Cardiac septum (tissue), 1 donor: ENCODE measurements at places on chromosomes 4 and X. TPM values are rescaled to one million over a fixed set of nuclear protein-coding genes. Genes with fewer than 3 reads are reported as not detected.

DNA sequence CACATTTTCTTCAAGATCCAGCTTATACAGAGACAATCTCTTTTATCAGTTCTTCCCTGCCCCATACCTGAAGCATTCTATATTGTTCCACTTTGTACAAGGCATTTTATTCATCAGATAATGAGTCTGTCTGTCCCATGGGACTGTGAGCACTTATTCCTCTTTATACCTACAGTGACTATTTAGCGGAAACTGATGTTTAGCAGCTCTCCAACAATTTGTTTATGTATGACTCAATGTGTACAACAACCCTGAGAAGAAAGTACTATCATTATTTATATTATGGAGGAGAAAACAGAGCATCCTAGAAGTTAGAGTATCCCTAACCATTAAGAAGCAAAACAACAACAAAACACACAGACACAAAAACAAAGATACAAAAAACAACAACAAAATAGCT, 306.5 kb downstream of the PRDM5 start:
- no peak for DNase-seq

DNA sequence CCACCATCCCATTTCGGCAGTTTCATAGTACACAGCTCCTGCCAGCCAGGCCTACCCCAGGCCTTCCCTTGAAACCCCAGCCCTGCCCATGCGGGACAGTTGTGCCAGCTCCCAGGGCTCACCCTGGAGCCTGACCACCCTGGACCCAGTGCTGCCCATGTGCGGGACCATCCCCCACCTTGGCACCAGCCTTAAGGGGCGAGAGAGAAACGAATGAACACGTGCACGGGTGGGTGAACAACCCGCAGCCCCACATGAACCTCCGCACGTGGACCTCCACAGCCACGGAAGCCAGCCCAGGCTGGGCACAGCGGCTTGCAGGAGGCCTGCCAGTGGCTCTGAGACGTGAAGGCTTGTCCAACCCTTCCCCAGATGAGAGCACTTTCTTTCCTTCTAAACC, 76.0 kb upstream of the MXD4 start:
- peak; percentile 72 for DNase-seq

- DNase-seq, result no peak
Measured at GRCh38 chr4:30720021-30720660, at the start of gene PCDH7. PCDH7 (plus strand) TSS chr4:30720369; CDS start chr4:30721423, 1,054 bp downstream.

Gene IL1RAPL2
- not detected for total RNA-seq

Gene MED14
- total RNA-seq, result 38.3 TPM

DNA sequence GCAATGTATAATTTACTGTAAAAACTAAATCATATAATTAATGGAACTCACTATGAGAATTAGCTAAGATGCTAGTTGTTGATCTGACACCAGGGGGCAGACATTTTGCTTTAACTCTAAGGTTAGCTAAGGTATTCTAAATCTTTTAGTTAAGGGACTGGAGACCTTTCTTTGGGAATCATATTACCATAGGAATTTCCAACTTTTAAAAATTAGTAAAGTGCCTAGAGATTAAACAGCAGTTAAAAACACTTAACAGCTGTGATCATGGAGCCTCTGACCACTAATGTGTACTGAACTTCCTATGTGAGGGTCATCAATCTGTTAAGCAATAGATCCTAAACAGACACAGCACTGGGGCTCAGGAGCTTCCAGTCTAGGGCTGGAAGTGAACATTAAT, 226.6 kb downstream of the NSUN7 start:
- DNase-seq, result no peak
